ENCODE measurements at places on chromosomes 7 and 10. TPM values are rescaled to one million over a fixed set of nuclear protein-coding genes. Genes with fewer than 3 reads are reported as not detected.

DNA sequence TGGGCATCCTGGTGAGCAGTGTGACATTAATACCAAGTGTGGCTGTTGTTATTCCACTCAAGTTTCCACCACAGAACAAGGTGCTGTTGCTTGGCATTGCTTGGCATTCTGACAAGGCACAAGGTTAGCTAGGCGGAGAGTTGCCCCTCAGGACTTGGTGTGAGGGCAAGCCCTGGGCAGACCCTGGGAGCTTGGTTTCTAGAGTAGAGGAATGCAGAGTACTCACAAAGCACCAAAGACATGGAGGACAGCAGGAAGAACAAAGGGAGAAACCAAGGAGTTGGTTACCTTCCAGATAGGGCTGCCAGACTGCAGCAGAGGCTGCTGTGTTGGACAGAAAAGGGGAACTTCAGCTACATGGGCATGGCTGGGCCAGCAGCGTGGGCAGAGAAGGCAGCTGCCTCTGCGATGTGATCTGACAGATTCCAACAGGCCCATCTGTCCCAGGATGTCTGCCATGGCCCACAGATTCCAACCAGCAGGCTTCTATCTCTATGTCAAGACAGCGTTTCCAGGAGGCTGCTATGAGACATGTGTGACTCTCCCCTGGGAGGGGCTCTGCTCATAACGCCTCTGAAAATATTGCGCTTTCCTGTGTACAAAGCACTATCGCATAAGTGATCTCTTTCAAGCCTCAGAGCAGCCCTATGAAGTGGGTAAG lies 1.8 kb downstream of the GOLGA7B start:
- no peak for DNase-seq

GRCh38 chr10:591646-592045 lies 97.8 kb downstream of the DIP2C start:
- DNase-seq: no peak

GRCh38 chr7:28378574-28379149 lies 33.7 kb upstream of the CREB5 start:
- DNase-seq: no peak

GRCh38 chr7:142752376-142753225 lies 3.3 kb downstream of the PRSS1 start:
- no peak for DNase-seq

DNA sequence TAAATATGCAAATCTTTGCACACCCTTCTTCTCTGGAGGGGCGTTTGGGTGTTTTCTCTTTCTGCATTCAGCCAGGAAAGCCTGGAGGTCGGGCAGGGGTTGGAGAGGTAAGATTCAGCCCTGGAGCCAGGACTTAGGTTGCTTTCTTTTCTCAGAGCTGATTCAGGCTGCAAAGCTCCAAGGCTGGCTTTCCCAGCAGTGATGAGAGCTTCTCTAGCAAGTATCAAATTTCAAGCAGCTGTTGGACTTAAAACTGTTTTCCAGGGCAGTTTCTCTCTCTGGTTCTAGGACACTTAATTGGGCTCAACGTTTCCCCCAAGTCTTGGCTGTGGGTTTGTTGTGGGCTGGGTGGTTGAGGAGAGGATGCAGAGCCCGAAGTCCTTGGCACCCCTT lies 608 bp downstream of the AKR1B10 start:
- no peak for DNase-seq

- DNase-seq: no peak
Measured at GRCh38 chr7:30965372-30965771, 1.6 kb downstream of the GHRHR start.

DNA sequence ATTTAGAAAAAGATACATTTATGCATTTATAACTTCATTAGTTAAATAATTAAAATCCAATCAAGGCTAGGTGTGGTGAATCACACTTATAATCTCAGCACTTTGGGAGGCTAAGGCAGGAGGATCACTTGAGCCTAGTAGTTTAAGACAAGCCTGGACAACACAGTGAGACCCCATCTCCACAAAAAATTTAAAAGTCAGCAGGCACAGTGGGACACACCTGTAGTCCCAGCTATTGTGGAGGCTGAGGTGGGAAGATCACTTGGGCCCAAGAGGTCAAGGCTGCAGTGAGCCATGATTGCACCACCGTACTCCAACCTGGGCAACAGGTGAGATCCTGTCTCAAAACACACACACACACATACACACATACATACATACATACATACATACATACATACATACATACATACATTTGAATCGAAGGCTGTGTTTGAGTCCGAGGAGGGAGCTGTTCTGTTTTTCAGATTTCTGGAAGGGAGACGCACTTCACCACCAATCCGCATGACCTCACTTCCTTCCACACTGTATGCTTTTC lies 30.1 kb downstream of the SFMBT2 start:
- DNase-seq: no peak

GRCh38 chr7:134140889-134141867 lies 14.0 kb downstream of the LRGUK start:
- DNase-seq: peak; percentile 44

DNA sequence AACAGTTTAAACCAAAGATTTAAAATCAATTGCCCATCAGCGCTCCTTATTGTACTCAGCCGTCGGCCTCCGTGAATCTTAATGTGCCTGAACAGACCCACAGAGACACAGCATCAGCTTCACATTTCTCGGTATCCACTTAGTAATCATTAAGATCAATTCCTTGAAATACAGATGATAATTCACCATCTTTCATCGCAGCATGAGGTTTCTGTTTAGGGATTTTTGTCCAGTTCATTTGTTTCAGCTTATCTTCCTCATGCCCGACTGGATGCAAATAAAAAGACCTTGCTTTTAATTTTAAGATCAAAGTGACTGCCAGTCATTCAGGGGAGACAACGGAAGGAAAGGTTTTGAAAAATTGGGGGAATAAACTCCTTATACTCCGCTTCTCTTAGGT lies 207.8 kb downstream of the WDR37 start:
- DNase-seq: no peak

DNA sequence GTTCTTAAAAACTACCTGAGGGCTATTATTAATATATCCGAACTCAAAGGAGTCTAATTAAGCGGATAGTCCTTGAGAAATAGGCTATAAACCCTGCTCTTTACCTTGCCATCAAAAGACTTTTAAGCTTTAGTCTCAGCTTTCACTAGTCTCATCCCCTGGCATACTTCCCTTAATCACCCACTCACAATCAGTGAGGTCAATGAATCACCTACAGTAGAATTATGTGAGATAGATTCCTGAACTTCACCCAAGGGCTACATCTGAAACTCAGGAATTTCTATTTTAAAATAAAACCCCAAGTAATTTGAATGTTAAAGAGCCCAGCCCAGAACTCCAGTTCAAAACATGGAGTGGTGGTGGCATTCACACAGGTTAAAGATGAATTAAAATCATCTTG lies 108.7 kb downstream of the ETV1 start:
- DNase-seq: no peak

GRCh38 chr10:87593702-87594101 lies 66.0 kb upstream of the PAPSS2 start:
- DNase-seq: no peak

DNA sequence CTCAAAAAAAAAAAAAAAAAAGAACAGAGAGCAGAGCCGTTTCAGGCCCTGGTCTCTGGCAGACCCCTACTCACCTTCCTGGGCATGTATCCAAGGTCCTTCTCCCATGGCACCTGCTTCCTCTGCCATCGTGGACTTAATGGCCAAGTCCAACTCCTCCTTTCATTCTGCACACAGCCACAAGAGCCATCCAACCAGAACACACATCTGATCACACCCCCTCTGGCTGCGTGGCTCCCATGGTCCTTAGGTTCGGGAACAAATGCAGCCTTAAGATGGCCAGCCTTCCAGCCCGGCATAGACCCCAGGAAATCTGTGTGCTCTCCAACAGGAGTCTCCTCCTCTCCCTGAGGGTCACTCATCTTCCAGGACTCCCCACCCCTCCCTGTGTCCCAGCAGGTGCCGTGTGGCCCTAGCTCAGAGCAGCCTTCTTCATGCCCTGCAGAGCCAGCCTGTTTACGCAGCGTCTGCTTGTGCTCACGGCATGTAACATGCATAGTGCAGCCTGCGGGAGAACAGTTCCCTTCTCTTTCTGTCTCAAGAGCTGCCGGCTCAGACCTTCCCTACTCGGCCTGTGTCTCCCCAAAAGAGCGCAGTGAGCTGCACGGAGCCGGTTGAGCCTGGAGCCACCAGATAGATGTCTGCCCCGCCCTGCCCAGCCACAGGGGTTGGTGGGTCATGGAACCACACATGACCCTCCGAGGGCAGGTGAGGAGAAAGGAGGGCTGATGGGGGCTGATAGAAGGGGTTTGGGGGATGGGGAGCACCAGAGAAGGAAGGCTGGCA lies 157.3 kb downstream of the NRF1 start:
- DNase-seq: no peak

DNA sequence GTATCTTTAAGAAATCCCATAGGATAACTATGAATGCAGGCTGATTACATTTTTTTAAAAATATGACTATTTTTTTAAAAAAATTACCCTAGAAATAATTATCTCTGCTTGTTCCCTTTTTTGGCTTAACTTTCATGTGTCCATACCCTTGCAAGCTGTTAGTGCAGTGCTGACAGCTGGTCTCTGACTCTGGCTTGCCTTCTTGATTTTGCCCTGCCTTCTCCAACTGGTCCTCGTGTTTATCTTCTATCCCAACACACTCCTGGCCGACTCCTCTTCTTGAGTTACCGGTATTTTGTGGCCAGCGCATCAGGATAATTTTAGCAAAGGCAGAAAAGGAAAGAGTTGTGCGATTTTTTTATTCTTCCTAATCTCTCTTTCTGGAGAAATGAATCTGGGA lies 111.7 kb upstream of the STARD3NL start:
- DNase-seq: no peak

- no peak for DNase-seq
Measured at GRCh38 chr7:109460296-109460695, 890.6 kb downstream of the DNAJB9 start.

DNA sequence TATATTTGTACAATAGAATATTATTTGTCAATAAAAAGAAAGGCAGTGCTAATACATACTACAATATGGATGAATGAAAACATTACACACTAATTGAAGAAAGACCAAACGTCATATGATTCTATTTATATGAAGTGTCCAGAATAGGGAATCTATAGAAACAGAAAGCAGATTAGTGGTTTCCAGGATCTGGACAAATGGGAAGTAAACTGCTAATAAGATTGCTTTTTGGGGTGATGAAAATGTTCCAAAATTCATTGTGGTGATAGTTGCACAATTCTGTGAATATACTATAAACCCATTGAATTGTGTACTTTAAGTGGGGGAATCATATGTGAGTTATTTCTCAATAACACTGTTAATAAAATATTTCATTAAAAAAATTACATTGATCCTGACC lies 78.2 kb upstream of the IFRD1 start:
- no peak for DNase-seq

DNA sequence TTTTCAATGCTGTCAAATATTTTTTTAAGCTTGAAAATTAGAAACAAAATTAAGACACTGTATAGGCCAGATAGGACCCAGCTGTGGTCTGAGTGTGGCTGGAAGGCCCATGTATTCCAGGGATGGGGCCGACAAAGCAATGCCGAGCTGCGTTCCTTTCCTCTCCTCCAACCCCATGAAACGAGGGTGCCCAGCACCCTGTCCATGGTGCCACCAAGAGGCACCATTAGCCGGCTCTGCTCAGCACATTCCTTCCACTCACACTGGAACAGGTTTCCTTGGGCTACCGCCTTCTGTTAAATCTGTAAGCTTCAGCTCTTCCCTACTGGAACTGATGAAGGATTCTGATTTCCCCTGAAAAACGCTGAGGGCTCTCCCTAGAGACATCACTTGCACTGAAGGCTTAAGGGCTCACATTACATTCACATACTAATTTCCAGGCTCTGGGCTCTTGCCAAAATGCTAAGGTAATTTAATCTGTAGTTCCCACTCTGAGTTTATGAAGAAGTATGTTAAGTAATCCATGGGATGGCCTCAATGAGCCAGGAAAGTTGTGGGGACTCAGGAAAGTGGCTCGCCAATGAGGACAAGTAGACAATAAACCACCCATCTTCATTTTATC lies 73.7 kb upstream of the CAMK2B start:
- no peak for DNase-seq

DNA sequence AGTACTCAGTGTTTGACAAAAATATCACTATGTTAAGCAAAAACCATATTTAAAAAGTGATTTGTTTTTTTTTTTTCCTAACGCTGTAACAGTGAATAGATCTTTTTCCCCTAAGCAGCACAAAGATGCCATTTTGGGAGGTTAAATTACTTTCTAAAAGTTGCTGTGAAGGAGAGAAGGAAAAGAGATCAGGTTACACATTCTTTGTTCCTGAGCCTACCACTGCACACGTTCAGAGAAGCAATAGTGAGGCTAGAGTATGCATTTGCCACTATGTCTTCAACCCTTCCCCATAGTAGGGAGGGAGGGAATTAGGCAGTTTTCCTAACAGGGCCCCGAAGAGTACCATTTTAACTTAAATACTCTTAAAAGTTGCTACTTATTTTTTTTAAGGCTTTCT lies 38.9 kb downstream of the BMPR1A start:
- DNase-seq: peak; percentile 65

DNA sequence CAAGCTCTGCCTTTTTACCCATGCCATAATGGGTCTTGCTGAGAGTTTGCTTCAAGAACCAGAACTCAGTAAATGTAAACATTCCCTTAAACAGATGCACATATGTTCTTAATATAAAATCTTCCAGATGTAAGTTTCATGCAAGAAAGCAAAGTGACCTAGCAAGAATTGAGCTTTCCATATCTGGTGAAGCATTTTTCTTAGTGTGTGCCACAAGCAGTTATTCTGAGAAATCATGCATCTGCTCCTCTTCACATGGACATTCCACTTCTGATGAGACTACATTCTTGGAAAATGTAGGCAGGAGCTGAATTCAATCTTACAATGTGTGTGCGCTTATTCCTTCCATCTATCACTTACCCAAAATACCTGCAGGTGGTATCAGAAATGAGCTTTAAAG lies 227.8 kb upstream of the LRRTM3 start:
- DNase-seq: no peak

The EBF3 gene
- polyA plus RNA-seq: 47.4 TPM

The OPALIN gene
- not detected for polyA plus RNA-seq

The CBLL1 gene
- 35.0 TPM for polyA plus RNA-seq
